ENCODE measurements at places on chromosomes 2 and 18. TPM values are rescaled to one million over a fixed set of nuclear protein-coding genes. Genes with fewer than 3 reads are reported as not detected.

- H3K36me3 ChIP-seq = peaks cover 4% of the 10 kb centered on the region
- H3K4me1 ChIP-seq = no peaks in the 10 kb centered on the region
- no peak overlapping the region for H3K27ac ChIP-seq
- DNase-seq = no peak
- no peak overlapping the region for H3K4me3 ChIP-seq
Measured at GRCh38 chr18:27717816-27718215, 459.1 kb downstream of the CDH2 start.

DNA sequence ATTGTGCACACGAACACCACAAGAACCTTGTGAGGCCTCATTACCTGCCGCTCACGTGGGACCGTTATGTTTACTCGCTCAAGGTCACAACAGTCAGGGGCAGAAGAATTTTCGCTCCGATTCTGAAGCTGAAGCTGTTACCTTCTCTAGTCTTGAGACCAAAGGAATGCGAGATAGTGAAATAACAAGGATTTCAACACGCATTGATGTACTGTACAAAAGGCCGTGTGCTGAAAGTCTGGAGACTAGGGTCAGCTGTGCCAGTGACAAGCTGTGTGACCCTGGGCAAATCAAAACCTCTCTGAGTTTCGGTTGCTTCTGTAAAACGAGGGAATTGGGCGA, 583 bp downstream of the NEMP2 start:
- peak overlapping the region; percentile 95 for H3K4me3 ChIP-seq
- DNase-seq = peak; percentile 62
- peaks cover 38% of the 10 kb centered on the region for H3K36me3 ChIP-seq

DNA sequence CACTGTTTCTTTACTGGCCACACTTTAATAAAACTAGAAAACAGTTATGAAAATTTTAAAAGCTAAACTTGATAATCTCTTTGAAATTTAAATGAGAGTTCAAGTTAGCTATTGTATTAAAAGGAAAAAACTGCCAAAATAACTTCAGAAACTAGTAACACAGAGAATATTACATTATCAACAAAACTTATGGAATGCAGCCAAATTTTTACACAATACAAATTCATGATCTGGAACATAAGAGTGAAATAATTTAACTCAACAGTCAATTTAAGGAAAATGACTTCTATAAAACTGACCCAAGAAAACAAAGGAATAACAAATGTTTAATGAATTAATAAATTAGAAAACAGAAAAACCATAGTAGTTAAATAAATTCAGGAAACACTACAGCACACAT, 65.0 kb downstream of the TCF4 start:
- no peaks in the 10 kb centered on the region for H3K27me3 ChIP-seq
- no peaks in the 10 kb centered on the region for H3K4me1 ChIP-seq
- H3K36me3 ChIP-seq = no peaks in the 10 kb centered on the region
- DNase-seq = no peak

DNA sequence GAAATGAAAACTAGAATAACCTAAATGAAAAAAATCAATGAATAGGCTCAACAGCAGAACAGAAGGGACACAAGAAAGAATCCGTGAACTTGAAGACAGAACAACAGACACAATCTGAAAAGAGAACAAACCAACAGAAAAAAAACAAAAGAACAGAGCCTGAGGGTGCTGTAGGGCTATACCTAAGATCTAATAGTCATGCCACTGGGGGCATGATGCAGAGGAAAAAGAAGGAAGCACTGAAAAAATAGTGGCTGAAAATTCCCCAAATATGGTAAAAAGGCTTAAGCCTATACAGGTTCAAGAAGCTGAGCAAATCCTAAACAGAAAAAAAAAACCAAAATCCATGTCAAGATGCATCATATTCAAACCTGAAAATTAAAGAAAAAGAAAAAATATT, 50.3 kb downstream of the KANSL3 start:
- no peaks in the 10 kb centered on the region for H3K27me3 ChIP-seq
- peaks cover 11% of the 10 kb centered on the region for H3K4me1 ChIP-seq
- peaks cover 5% of the 10 kb centered on the region for H3K36me3 ChIP-seq
- peak overlapping the region; percentile 92 for H3K27ac ChIP-seq

DNA sequence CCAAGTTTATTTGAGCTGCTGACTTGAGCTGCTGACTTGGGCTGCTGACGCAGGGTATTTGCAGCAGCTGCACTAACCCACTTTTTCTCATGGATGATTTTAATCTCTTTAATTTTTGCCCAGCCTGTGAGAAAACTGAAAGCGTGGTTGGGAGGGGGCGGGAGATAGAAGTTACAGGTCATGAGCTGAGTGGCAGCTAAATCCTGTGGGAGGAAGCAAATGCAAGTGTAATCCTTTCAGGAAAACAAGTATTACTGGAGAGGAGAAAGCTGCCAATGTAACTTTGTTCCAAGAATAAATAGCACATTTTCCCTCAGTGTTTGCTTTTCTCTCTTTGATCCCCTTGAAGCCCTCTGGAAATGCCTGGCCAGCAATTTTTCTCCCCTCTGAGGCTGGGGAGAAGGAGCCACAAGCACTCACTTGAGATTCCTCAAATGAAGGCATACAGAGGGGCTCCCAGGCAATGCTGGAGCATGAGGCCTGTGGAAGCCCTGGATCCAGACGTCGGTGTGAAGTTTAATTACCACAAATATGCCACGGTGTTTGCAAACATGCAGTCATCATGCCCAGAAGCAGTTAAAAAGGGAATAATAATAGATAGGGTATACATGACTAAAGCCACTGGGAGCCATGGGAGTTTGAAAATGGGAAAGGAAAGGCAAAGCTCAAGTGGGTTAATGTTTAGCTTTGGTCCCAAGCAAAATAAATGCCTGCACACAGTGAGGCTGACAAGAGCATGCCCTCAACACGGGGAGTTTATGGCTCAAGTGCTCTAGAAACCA, 10.4 kb upstream of the EVA1A start:
- no peak for DNase-seq
- no peak overlapping the region for H3K27ac ChIP-seq
- H3K27me3 ChIP-seq = peaks cover 39% of the 10 kb centered on the region
- no peak overlapping the region for H3K4me3 ChIP-seq
- no peaks in the 10 kb centered on the region for H3K4me1 ChIP-seq

DNA sequence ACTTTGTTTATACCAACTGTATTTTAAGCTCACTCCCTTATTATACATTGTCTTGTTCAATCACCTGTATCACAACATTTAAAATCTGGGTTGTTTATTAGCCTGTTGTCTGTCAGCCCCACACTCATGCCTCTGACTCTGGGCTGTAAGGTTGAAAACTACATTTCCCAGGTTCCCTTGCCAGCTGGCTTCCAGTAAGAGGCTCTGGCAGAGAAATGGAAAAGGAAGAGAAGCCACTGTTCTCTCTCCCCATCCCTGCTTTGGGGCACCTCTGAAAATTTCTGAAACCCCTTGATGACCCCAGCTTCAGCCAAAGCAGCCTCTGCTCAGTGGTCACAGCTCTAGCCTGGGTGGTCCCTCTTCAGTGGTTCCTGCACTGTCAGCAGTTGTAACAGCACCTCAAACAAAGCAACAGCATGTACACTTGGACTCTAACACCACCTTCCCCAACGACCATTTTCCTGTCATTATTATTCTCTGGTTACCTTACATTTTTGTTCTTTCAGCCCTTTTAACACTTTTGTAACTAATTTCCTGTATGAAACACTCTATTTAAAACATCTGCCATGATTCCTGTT, 108.9 kb upstream of the LGALSL start:
- no peaks in the 10 kb centered on the region for H3K36me3 ChIP-seq
- peak overlapping the region; percentile 54 for H3K27ac ChIP-seq
- no peak for DNase-seq
- H3K4me1 ChIP-seq = no peaks in the 10 kb centered on the region
- H3K27me3 ChIP-seq = peaks cover 24% of the 10 kb centered on the region

GRCh38 chr2:141103216-141103615, 1027.6 kb downstream of the LRP1B start:
- no peaks in the 10 kb centered on the region for H3K36me3 ChIP-seq
- H3K27me3 ChIP-seq = no peaks in the 10 kb centered on the region
- no peak overlapping the region for H3K27ac ChIP-seq
- no peaks in the 10 kb centered on the region for H3K4me1 ChIP-seq

DNA sequence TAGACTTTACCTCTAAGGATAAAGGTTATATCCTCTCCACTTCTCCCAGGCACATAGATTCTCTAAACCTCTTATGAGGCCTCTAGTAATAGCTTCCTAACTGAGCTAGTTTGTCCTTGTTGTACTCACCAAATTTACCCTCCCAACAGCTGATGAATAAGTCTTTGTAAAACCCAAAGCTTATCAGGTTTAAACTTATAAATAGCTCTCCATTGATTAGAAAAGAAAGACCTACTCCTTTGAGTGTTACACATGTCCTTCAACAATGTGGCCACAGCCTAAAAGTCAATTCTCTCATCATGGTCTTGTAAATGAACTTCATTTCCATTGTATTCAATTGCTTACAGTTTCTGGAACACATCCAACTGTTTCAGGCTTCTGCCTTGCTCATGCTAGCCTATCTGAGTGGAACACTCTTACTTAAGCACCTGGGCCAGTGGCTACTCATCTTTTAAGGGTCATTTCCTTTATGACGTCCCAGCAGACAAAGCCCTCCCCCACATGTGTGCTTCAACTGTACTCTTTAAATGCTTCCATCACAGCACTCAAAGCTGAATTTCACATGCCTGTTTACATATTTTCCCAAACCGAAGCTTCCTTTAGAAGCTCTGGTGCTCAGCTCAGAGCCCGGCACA, 131.6 kb downstream of the CDH2 start:
- H3K4me1 ChIP-seq = no peaks in the 10 kb centered on the region
- no peak overlapping the region for H3K4me3 ChIP-seq
- no peaks in the 10 kb centered on the region for H3K27me3 ChIP-seq
- no peak for DNase-seq
- H3K27ac ChIP-seq = no peak overlapping the region
- no peaks in the 10 kb centered on the region for H3K36me3 ChIP-seq

GRCh38 chr18:3110034-3110752, 97.2 kb upstream of the LPIN2 start:
- no peak overlapping the region for H3K4me3 ChIP-seq
- H3K4me1 ChIP-seq = no peaks in the 10 kb centered on the region
- no peaks in the 10 kb centered on the region for H3K27me3 ChIP-seq

GRCh38 chr18:13441736-13442135, 223.2 kb downstream of the LDLRAD4 start:
- H3K27ac ChIP-seq = no peak overlapping the region
- no peak for DNase-seq
- no peak overlapping the region for H3K4me3 ChIP-seq
- no peaks in the 10 kb centered on the region for H3K36me3 ChIP-seq

DNA sequence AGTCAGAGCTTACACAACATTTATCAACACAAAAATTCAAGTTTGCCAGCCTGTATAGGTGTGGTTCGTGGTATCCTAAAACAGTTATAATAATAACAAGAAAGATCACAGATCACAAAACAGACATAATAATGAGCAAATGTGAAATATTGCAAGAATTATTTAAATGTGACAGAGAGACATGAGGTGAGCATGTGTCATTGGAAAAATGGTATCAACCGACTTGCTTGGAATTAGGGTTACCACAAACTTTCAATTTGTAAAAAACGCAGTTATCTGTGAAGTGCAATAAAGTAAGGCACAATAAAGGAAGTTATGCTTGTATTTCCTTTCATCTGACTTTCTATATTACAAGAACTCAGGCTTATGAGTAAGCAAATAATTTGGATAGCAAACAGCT, 116.8 kb downstream of the IKZF2 start:
- peaks cover 3% of the 10 kb centered on the region for H3K36me3 ChIP-seq
- H3K27me3 ChIP-seq = no peaks in the 10 kb centered on the region

DNA sequence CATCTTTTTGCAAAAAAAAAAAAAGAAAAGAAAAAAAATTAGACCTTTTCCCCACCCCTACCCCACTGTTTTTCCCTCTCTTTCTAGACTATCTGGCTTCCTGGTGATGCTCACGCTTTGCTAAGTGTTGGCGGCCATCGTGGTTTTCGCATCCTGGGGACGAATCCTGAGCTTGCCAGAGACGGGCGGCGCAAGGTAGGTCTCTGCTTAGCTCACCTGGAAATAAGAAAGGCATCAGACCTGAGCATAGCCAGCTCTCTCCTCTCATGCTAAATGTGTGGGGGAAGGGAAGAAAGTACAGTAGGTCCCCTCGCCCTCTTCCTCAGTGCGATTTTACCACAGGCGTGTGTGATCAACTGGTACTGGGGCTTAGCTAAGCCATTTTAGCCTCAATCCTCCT, 90.5 kb downstream of the KLHL29 start:
- peaks cover 28% of the 10 kb centered on the region for H3K27me3 ChIP-seq
- no peak overlapping the region for H3K4me3 ChIP-seq
- DNase-seq = no peak
- H3K36me3 ChIP-seq = no peaks in the 10 kb centered on the region
- no peak overlapping the region for H3K27ac ChIP-seq

DNA sequence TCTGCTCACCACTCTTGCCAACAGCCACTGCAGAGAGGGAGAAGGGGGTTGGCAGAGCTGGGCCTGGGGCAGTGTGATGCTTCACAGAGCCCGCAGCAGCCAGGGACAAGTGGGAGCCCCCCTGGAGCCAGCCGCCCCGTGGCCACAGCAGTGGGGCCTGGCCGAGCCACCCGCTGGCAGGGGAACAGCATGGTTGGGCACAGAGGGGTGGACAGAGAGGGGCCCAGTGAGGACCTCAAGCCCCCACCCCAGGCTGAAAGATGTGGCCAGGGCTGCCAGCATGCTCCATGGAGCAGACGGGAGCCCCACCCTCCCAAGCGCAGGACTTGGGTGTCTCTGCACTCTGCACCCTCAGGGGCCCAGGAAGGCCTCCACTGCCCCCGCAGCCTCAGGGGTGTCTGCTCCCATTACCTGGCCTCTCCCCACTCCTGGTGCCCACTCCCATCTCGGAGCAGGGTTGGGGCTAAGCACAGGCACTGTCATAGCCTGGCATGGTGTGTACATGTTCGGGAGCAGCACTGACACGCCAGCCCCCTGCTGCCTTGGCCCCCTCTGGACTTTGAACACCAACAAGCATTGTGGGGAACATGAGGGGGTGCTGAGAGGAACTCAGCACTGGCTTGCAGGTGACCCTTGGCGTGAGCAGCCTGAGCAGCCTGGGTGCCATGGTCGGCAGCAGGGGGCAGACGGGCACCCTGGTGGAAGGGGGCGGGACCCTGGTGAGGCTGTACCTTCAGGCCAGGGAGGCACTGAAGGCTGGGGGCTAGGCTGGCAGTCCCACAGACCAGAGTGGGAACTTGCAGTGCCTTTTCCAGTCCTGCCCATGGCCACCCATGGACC, 279.6 kb upstream of the CYP26B1 start:
- no peaks in the 10 kb centered on the region for H3K27me3 ChIP-seq
- no peak overlapping the region for H3K4me3 ChIP-seq
- H3K36me3 ChIP-seq = no peaks in the 10 kb centered on the region
- H3K4me1 ChIP-seq = no peaks in the 10 kb centered on the region
- no peak overlapping the region for H3K27ac ChIP-seq

STEAP3 gene
- not detected for total RNA-seq

SERPINB4 gene
- not detected for total RNA-seq

ERMN gene
- 2.8 TPM for total RNA-seq

ATL2 gene
- total RNA-seq = 63.5 TPM

GPR35 gene
- 48.2 TPM for total RNA-seq

Measured in activated T-cell treated with anti-CD3 and anti-CD28 coated beads, Interleukin-2, amount 50 U/mL, for 72 hours (primary cell).